Stimulated activated CD8-positive, alpha-beta memory T cell treated with anti-CD3 and anti-CD28 coated beads, Interleukin-7, amount 100 ng/mL, for 1 hour (primary cell): ENCODE measurements at places on chromosomes 5 and 9.

GRCh38 chr9:110797611-110798010 lies 129.0 kb downstream of the MUSK start:
- no peak for DNase-seq

- DNase-seq, result no peak
Measured at GRCh38 chr9:78519786-78520185, 222.9 kb downstream of the PSAT1 start.

DNA sequence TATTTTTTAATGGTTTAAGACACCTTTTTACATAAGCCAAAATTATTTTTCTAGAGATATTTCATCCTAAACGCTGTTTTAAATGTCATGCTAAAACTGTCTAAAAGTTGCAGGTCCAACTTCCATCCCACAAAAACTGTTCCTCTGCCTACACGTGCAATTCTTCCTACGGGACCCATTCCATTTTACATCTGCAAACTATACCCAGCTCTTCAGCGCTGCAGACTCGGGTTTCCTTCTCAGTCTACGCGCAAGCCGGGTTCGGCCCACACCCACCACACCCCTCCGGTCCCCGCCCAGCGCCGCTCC lies 8.7 kb downstream of the RANBP6 start:
- no peak for DNase-seq

DNA sequence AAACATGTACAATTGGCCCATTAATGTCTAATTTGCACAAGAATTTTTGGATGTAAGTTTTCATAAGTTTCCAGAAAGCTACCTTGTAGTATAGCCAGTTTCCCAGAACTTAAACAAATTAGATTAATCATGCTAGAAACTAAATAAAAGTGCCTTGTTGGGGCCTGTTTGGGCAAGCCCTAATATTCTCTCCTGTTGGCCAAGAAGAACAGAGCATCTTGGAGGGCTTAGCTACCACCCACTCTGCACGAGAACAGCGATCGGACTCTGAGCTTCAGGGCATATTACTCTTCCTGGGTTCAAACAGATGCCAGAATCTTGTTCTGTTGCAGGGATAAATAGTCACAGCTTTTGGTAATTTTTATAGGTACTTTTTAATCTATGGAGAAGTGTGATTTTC lies 88.2 kb downstream of the GAS1 start:
- no peak for DNase-seq

GRCh38 chr9:68998812-68999211 lies 15.1 kb downstream of the PRKACG start:
- DNase-seq, result no peak

GRCh38 chr9:79431019-79431679 lies 140.6 kb upstream of the TLE4 start:
- DNase-seq, result no peak

- DNase-seq, result no peak
Measured at GRCh38 chr5:175588709-175589429, 69.0 kb upstream of the HRH2 start.

GRCh38 chr5:33237471-33237870 lies 203.3 kb upstream of the TARS1 start:
- no peak for DNase-seq

DNA sequence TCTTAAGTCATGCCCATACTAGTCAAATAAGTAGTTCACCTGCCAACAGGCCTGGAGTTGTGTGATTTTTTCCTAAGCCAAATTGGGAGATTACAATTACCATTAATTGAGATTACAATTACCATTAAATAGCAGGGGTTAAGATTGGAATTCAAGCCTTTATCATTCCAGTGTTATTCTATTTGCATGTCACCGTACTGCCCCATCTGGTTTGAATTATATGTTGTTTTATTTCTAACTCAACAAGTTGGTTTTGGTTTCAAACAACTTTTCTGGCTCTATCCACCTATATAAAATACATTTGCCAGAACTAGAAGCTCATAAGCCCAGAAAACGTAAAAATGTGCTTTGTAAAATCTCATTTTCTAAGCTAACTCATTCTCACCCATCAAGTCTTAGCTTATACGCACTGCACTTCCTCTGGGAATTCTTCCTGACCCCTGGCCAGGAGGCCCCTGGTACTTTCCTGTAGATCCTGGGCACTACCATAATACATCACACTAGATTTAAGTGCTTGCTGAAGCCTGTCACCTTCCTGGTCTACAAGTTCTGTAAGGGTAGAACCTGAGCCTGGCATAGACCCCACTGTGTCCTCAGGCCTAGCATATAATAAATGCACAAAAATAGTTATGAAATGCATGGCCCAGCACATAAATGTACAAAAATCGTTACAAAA lies 242.0 kb upstream of the TRPM3 start:
- no peak for DNase-seq

DNA sequence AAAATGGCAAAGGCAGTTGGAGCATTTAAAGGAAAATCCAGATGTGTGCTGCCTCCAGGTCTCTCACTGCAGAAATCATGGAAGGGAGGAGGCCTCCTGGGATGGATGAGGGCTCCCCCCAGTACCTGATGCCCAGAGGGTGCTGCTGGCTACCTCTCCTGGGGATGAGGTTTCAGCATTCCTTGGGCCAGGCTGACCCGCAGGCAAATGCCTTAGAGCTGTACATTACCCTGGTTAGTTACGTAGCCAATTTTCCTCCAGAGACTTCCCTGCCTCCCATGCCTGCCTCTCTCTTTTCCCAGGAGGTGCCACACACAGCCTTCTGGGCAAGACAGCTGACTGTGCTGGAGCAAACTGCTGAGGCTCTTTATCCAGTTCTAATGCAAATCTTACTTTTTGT lies 65.3 kb downstream of the RGS3 start:
- no peak for DNase-seq

DNA sequence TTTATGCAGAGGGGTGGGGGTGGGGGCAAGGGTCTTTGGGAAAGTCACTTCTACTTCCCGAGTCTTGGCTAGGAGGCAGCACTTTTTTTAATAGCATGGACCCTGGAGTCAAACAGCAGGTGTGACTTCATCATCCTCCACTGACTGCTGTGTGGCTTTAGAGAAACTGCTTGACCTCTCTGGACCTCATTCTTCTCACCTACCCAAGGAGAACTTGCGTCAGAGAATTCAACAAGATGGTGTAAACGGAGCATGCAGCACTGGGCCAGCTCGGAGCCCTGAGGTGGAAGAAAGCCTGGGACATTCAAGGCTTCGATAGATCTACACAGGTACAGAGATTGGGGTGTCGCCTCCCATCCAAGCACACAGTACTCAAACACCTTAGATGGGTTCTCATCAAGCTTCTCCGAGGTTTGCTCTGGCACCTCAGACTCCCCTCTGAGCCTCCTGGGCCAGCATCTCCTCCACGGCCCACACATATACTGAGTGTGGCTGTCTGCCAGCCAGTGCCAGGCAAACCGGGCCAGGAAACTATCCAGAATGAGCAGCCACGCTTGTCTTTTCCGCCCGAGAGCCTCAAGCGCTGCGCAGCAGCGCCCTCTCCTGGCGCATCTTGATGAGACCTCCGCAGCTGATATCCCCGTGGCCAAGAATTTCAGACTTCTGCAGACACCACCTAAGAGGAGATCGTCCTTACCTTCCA lies 4.6 kb upstream of the SLC25A48 start:
- DNase-seq, result no peak

DNA sequence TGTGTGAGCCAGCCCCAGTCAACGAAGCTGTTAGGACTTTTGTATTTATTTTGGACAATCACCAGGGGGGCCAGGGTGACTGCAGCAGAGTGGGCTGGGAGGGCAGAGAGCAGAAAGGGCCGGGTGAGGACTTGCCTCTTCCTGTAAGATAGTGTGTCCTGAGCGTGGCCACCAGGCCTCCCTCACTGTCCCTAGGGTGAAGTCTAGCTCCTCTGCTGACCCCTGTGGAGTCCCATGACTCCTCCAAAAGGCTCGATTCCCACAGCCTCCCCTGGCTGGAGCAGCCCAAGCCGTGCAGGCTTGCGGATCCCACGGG lies 147.8 kb downstream of the RXRA start:
- DNase-seq, result no peak

DNA sequence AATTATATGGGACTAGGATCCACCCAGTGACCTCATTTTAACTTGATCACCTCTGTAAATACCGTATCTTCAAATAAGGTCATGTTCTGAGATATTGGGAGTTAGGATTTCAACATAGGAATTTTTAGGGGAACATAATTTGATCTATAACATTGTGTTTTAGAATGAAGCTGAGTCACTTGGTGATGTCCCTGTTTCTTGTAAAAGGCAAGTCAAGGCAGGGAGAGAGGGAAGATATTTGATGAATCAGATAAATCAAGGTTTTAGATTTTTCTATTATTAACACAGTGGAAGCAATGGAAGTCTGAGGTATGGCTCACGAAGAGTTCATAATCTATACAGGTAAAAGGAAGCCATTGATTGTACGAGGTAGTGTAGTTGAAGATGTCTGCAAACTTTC lies 11.8 kb upstream of the GPR151 start:
- DNase-seq, result no peak

- no peak for DNase-seq
Measured at GRCh38 chr9:34185778-34186551, 7.1 kb downstream of the UBAP1 start.

DNA sequence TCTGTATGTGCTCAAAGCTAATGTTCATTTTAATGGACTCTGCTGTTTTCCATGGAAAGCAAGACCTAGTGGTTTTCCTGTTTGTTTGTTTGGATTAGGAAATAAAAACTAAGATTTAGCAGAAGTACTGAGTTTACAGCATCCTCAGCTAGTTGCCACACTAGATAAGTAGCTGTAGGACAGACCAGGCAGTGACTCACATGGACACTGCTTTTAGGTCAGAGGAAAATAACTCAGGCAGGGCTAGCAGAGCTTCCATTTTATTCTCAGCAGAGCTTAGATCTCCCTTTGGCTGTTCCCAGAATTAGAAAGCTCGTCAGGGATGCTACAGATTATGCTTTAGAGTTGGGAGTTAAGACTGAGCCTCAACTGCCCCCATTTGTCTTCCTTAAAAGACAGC lies 204.4 kb downstream of the SH3GL2 start:
- no peak for DNase-seq

DNA sequence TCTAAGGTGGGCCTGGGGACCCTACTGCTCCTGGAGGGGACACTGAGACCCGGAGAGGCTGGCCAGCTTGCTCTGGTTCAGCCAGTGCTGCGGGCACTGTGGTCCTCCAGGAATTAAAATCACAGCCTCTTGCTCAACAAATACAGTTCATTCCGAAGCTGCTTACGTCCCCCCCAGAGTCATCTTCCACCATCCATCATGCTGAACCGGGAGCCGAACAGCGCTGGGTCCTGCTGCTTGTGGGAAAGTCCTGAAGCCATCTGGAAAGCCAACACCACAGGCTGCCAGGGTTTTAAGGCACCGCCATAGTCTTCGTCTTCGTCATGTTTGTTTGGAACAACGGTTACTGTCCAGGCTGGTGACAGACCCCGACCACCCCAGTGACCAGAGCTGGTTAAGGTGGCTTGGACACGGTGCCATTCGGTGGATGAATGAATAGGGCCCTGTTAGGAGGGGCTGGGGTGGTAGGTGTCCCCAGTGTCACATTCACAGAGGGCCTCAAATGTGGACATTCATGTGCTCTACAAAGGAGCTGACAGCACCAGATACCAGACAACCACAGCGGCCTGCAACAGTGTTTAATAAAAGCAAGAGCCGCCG lies 81.6 kb upstream of the PHYKPL start:
- no peak for DNase-seq

DNA sequence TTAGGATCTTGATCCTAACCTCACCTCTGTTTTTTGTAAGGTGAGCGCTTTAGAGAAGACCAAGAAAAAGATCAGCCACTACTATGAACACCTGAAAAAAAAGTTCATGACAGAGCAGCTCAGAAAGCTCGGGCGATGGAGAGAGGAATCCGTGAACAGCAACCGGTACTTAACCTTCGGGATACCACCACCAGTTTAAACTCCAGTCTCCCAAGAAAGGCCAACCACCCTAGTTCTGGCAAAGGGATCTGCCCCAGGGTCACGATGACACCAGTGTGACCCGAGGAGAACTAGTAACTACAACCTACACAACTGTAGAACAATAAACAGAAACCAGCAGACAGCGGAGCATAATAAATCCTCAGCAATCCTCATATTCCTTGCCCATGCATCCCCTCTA lies 8.5 kb downstream of the C5orf52 start:
- DNase-seq, result no peak
